Purkinje cell (primary cell): ENCODE measurements at places on chromosomes 16 and 17. TPM values are rescaled to one million over a fixed set of nuclear protein-coding genes. Genes with fewer than 3 reads are reported as not detected.

The KRT33B gene
- polyA plus RNA-seq, result not detected in 2 replicates

The C16orf96 gene
- polyA plus RNA-seq, result not detected in 2 replicates

The PERCC1 gene
- not detected in 2 replicates for polyA plus RNA-seq

The CD7 gene
- polyA plus RNA-seq, result not detected in 2 replicates

The PRRT2 gene
- 0.83 and 7.5 TPM in 2 replicates for polyA plus RNA-seq

The LSM12 gene
- polyA plus RNA-seq, result 20.8 and 42.8 TPM in 2 replicates

The FA2H gene
- polyA plus RNA-seq, result not detected in 2 replicates

The CNTNAP1 gene
- 6.8 and 11.4 TPM in 2 replicates for polyA plus RNA-seq

The SLC6A4 gene
- not detected in 2 replicates for polyA plus RNA-seq

The AGRP gene
- 0.34 TPM in 1 of 2 replicates, not detected in the other for polyA plus RNA-seq

The SYT17 gene
- 1.0 and 8.5 TPM in 2 replicates for polyA plus RNA-seq

The ABCA8 gene
- polyA plus RNA-seq, result 5.3 TPM in 2 replicates

The VPS9D1 gene
- 1.3 and 1.6 TPM in 2 replicates for polyA plus RNA-seq

The CHCT1 gene
- polyA plus RNA-seq, result not detected in 2 replicates
